ENCODE measurements at places on chromosomes 7 and 10.

GRCh38 chr10:9869205-9869604 lies 1148.5 kb upstream of the CELF2 start:
- DNase-seq, result peak; percentile 8

- DNase-seq, result no peak
These were observed 67.2 kb upstream of the FAM204A start for GRCh38 chr10:118409295-118409694.

DNA sequence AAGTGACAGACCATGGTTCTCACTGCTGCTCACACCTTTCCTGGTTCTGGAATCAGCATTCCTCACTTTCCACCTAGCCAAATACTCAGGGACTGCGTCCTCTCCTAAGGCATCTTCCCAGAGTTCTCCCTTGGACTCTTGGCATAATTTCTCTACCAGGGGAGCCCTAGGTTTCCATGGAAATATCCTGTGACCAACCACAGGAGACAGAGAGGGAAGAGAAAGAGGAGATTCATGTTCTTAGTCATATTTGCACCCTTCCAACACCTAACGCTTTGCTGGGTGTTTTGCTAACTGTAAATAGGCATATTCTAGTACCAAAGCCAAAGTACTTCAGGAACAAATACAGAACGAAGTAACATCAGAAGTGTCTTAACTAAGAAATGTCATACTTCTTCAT lies 28.6 kb downstream of the DENND11 start:
- DNase-seq, result no peak

DNA sequence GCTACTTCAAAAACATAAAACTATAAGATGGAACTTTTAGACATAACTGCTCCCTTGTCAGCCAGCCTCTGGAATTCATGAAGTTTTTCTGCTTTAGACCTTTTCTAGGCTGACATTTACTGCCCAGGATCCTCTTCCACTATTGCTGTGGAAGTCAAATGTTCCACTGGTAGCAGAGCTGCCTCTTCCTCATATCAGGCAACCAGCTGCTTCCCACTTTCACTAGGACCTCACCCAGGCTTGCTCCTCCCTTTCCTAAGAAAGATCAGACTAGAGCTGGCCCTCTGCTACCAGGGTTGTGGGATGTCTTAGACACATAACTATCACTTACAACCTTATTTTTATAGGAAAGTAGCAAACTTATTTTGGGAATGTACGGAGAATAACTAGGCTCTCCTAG lies 121.5 kb downstream of the CTTNBP2 start:
- peak; percentile 18 for DNase-seq

DNA sequence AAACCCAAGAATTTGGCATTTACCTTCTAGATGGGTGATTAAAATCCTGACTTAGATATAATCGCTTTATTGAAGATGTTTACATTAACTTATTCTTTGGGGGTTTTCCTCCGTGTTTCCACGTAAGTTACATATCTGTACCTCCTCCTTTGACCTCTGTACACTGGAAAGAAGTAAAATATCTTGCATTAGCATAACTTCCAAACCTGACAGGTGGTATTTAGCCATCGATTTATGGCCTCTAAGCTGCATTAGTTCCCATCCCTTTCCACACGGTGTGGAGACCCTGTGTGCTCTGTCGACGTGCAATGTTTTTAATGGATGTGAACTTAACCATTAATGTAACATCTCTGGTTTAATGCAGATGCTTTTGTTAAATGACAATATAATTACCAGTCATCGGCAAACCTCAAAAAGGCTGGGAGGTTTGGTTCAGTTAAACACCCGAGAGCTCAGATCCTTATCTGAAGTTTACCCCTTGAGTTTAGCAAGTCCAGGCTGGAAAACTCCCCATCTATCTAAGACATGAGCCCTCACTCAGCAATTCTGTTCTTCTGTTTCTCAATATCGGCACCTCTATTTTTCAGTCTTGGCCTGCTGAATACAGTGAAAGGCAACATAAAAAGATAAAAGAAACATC lies 295.2 kb downstream of the GATA3 start:
- DNase-seq, result no peak

- no peak for DNase-seq
These were observed 122.3 kb downstream of the DOCK4 start for GRCh38 chr7:112083776-112084355.

GRCh38 chr7:18974803-18975202 lies 142.6 kb downstream of the TWIST1 start:
- DNase-seq, result no peak

GRCh38 chr10:79068562-79069324 lies at the start of gene ZMIZ1:
TSS of gene ZMIZ1 (plus strand) at chr10:79068966. CDS start at chr10:79201633, 132,667 bp downstream.
- peak; percentile 87 for DNase-seq

DNA sequence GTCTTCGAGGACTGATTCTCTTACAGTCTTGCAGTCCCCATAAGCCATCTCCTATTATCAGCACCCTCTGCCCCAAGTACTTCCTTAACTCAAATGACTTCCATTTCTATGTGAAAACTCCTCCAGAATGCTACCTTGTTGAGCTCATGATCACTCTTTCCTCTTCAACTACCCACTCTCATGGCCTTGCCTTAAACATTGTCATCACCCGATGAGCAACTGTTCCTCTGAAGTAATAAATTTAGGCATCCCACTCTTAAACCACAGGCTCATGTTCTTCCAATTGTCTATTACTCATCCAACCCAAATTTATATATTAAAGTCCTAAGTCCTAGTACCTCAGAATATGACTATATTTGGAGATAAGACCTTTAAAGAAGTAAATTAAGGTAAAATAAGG lies 152.9 kb downstream of the C1GALT1 start:
- no peak for DNase-seq

DNA sequence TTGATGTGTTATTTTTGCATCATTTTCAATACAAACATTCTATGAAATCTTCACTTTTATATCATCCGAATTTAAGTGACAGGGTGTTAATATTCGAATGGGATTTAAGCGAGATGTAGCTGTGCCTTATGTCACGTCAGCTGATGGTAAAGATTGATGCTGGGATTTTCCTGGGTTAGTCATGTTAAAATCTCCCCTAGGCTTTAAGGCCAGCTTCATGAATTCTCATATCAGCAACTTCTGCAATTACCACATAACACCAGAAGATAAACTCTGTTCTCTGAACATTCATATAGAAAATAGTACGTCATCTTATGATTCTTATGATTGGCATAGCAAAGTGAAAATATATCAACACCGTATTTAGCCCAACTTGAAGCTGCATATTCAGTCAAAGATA lies 669.2 kb downstream of the PCDH15 start:
- no peak for DNase-seq

DNA sequence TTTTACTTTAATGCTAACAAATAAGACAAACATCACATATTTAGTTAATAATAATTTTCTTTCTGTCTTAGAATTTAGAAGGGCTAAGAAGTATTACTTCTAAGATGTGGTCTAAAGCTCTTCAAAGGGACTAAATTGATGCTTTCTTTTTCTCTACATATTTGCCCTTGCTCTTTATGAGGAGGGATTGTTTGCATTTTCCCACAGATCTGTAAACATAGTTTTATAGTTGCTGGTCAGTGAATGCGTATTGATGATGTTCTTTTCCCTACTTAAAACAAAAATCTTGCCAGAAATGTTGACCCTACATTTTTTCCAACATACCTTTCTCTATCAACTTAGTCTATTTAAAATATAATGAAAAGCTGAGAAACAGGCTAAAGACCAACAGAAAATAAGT lies 372.4 kb upstream of the LRGUK start:
- no peak for DNase-seq

DNA sequence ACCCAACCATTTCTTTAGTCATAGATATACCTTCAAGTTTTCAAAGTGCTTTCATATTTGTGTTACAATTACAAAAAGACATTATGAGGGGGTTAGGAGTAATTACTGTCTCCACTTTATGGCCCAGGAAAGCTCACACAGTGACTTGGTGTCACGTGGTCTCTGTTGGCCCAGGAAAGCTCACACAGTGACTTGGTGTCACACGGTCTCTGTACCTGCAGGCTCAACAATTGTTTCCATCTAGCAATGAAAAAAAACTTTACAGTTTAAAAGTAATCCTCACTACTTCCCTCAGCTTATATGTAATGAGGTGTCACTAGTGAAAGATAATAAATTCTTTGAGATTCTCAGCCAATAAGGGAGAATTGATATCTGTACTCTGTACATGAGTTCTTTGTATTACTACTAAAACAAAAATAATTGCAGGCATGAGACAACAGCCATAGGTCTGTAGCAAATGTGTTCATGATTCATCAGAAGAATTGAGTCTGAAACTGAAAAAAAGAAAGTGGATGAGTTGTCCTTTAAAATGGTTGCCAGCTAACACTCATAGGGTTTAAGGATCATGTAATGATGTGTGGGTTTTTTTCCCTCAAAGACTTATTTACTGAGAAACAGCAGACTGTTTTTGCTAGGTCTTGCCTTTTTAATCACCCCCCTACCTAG lies 10.9 kb downstream of the OGDH start:
- no peak for DNase-seq

DNA sequence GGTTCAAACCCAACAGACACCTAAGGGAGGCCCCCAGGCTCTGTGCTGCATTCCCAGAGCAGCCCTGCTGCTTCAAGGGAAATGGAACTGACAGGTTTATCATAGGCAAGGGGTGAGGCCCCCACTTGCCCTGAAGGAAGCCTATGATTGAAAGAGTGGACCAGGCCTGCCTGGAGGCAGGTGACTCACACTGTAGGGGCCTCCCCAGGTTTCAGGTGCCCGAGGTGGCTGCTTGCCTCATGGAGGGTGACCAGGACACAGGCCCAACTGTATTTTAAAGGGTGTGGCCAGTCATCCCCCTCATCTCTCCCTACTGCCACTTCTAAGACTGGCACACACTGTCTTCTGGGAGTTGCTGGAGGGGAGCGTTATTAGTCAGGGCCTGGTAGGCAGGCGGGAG lies 85.4 kb downstream of the ATXN7L1 start:
- no peak for DNase-seq
